ENCODE measurements at places on chromosomes 7 and 10. TPM values are rescaled to one million over a fixed set of nuclear protein-coding genes. Genes with fewer than 3 reads are reported as not detected.

DNA sequence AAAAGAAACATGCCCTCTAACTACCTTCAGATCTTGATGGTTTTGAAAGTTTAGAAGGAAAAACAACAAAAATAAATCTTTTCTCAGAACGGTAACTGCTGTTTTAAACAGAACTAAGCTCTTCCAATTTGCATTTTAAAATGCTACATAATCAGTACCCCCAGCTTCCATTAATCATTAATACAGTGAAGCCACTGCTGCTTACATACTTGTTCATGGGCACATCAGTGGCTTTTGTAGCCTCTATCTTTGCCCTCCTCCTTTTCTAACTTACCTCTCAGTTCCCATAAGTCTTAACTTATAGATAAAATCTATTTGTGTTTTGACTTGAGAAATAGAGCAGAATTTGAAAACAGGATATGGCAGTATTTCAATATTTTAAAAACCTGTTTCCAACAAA lies 109.1 kb downstream of the POLL start:
- no peak for DNase-seq

GRCh38 chr10:48880016-48880705 lies 59.5 kb downstream of the LRRC18 start:
- DNase-seq = no peak

DNA sequence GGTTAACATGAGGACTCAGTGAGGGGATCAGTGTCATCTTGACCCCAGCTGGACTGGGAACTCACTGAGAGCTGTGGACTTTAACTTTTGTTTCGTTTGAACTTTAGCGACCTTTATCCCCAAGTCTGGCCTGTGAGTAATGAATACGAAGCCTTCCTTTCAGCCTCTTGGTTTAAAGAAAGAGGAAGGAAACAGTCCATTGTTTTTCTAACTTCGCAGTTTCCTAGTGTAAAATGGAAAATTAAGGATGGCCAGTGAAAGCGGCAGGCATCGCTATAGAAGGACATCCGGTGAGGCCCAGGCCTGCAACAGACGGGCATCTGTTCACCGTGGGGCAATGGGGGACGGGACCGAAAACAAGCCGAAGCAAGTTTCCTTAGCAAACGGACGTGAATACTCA lies 44.1 kb upstream of the ADO start:
- no peak for DNase-seq

GRCh38 chr10:12181065-12181775 lies 14.5 kb downstream of the NUDT5 start:
- DNase-seq = no peak

The CDNF gene
- 20.4 TPM for total RNA-seq

The ADRB1 gene
- 0.39 TPM for total RNA-seq

The TDRD1 gene
- 0.26 TPM for total RNA-seq

The SPDYE8 gene
- total RNA-seq = not detected

Measured in psoas muscle (tissue), 8 donors.